ENCODE measurements at places on chromosomes 11 and 22.

DNA sequence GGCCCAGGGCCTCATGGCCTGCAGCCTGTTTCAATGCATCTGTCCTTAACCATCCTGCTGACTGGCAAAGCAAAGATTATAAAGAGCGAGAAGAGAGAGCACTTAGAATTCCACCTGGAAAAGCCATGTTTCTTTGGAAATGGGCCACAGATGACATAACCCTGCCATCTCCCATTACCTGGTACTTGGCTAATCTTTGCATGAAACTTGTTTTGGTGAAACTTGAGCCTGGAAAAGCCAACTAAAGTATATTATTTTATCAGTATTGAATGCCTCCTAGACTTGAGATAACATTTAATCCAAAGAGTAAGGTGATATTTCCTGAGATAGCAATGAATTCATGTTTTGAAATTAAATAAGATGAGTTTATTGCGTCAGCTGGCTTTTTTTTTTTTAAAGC is 72.6 kb downstream of the NAV2 start:
- DNase-seq = no peak

- no peak for DNase-seq
Measured at GRCh38 chr22:49764127-49764581, 63.5 kb downstream of the BRD1 start.

GRCh38 chr11:118239509-118240205 is 12.5 kb downstream of the MPZL3 start:
- DNase-seq = no peak

GRCh38 chr22:20428496-20429253 is 8.9 kb downstream of the SCARF2 start:
- DNase-seq = no peak

- DNase-seq = no peak
Measured at GRCh38 chr22:32752326-32752725, 49.2 kb upstream of the TIMP3 start.

GRCh38 chr22:38973289-38974169 is 8.6 kb upstream of the APOBEC3B start:
- peak; percentile 34 for DNase-seq

GRCh38 chr11:79309407-79309806 is 131.4 kb downstream of the TENM4 start:
- DNase-seq = no peak

DNA sequence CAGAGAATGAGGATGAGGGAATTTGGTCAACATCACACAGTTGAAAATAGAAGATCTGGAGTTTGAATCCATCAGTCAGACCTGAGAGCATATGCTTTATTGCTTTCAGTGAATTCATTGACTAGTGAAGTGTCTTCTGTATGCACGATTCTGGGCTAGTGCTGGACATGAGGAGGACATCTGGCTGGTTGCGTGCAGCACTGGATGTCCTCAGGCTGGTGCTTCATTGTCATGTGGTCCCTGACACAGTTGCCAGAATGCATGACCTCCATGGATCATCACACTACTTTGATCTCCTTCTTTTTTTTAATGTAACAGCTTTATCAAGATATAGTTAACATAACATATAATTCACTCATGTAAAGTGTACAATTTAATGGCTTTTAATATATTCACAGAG is 44.5 kb upstream of the MMP7 start:
- no peak for DNase-seq

DNA sequence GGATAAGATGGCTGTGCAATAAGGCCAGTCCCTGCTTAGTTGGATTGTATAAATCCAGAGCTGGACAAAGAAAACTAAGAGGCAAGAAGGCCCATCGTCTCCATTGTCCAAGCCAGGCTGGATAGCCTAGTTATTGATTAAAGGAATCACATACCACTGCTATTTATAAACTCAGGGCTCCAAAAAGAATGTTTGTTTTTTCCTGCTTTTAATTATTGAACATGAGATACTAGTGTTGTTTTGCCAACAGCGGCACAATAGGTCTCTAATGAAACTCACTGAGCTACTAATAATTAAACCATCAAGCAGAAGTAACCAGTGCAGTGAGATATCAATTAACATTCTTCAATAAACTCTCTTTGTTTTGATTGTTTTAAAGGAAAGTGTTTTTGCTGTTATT is 259.7 kb downstream of the INSC start:
- no peak for DNase-seq

DNA sequence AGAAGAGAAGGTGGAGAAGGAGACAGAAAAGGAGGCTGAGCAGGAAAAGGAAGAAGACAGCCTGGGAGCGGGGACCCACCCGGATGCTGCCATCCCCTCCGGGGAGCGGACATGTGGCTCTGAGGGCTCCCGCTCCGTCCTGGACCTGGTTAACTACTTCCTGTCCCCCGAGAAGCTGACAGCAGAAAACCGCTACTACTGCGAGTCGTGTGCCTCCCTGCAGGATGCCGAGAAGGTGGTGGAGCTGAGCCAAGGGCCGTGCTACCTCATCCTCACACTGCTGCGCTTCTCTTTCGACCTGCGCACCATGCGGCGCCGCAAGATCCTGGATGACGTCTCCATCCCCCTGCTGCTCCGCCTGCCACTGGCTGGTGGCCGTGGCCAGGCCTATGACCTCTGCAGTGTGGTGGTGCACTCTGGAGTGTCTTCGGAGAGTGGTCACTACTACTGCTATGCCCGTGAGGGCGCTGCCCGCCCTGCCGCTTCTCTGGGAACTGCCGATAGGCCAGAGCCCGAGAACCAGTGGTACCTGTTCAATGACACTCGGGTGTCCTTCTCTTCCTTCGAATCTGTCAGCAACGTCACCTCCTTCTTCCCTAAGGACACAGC is 21.4 kb downstream of the USP35 start:
- DNase-seq = no peak

DNA sequence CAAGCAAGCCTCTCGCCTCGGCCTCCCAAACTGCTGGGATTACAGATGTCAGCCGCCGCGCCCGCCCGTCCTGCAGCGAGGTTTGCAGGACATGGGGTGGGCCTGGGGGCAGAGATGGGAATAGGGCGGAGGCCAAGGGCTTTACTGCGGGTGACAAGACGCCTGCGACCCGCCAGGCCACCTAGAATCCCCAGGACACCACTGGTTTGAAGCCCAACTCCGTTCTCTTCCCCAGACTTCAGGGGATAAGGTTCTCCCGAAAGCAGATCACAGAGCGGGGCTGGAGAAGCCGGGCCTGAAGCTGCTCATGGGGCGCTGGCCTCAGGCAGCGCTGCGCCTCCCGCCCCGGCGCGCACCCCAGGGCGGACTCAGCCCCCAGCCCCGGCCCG is 354 bp downstream of the POLR2L start:
- no peak for DNase-seq

GRCh38 chr11:134350381-134350780 is 18.6 kb downstream of the GLB1L2 start:
- DNase-seq = no peak

- no peak for DNase-seq
Measured at GRCh38 chr11:3182462-3182852, 17.3 kb upstream of the OSBPL5 start.

- DNase-seq = peak; percentile 2
Measured at GRCh38 chr11:101127699-101128570, 1.7 kb downstream of the PGR start.

- DNase-seq = no peak
Measured at GRCh38 chr11:8096575-8096974, 15.6 kb downstream of the TUB start.

GRCh38 chr11:65826984-65827735 is 6.6 kb upstream of the SNX32 start:
- DNase-seq = no peak

DNA sequence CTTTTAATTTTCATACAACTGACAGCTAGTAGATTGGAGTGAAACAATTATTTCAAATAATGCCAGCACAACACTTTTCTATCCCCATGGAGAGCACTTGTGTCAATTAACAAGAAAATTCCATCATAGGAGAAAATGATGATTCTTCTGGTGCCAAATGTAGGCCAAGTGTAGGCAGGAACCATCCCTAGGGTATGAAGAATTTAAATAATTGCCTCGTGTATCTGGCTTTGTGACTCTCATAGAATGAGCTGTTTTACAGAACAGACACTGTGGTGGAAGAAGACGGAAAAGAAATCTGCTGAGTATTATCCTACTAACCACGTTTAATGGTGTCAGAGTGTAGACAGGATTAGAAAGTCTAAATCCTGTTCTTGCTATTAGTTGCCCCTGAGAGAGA is 1542.2 kb downstream of the LRRC4C start:
- no peak for DNase-seq

DNA sequence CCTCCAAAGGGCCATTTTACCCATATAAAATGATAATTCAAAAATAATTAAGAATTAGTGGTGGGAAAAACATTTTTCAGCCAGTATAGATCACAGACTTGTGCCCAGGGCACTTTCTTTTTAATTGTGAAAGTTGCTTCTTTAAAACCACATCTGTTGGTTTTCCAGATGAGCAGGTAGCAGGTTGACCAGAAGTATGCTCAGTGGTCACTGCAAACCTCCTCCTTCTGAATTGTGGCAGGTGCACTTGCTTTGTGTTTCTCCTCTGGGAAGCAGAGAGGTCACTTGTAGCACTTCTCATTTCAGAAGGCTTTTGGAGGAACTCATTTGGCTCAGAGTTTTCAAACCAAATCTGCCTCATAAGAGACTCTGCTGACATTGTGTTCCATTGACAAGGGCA is 24.6 kb upstream of the CWF19L2 start:
- DNase-seq = no peak

- no peak for DNase-seq
Measured at GRCh38 chr11:122833846-122834464, 4.3 kb upstream of the CRTAM start.

DNA sequence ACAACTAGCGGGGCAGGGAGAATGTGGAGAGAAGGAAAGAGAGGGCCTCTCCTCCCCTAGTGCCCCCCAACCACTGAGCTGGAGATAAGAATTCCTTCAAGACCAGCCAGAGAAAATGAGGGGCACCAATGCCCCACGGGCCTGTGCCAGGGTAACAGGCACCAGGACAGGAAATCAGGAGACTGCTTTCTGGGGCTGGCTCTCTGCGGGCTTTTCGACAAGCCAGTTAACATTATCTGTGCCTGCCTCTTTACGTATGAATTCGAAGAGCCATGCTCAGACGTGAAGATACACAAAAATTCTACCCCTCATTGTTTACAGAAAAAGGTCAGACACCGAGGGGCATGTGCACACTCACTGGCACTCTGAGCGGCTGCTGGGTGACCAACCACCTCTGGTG is 52.1 kb downstream of the MYH9 start:
- no peak for DNase-seq

DNA sequence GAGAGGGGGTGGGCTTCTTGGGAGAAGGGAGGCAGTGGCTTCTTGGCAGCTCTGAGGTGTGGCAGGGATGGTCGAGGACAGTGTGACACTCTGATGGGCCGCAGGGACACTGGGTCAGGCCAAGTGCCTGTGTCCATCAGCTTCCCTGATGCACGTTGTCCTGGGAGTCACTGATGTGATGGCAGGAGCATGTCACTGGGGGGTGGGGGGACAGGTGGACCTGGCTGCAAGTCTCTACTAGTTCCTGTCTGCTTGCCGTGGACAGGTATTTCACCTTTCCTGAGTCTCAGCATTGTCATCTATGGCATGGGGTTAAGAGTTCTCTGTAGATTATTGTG is 592.9 kb downstream of the TBC1D22A start:
- no peak for DNase-seq

DNA sequence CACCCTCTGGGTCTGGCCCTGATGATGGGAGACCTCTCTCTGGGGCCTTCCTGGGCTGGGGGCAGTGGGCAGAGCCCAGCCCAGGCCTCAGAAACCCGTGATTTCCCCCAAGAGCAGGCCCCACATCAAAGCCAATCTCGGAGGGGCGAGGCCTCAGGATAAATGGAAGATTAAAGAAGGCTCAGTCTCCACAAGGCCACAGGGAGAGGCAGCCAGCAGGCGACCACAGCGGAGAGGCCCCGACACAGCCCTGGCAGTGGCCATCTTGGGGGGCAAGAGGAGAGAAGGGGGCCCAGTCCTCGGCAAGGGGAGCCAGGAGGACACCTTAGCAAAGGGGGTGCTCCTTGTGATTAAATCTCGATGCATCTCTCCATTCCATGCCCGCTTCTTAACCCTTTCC is 12.5 kb upstream of the CREB3L1 start:
- DNase-seq = no peak

GRCh38 chr11:62391642-62392425 is 27.0 kb upstream of the SCGB1A1 start:
- DNase-seq = no peak

- DNase-seq = no peak
Measured at GRCh38 chr11:69552951-69553350, 71.5 kb downstream of the LINC01488 start.

- no peak for DNase-seq
Measured at GRCh38 chr11:8332891-8333290, 69.2 kb upstream of the LMO1 start.

DNA sequence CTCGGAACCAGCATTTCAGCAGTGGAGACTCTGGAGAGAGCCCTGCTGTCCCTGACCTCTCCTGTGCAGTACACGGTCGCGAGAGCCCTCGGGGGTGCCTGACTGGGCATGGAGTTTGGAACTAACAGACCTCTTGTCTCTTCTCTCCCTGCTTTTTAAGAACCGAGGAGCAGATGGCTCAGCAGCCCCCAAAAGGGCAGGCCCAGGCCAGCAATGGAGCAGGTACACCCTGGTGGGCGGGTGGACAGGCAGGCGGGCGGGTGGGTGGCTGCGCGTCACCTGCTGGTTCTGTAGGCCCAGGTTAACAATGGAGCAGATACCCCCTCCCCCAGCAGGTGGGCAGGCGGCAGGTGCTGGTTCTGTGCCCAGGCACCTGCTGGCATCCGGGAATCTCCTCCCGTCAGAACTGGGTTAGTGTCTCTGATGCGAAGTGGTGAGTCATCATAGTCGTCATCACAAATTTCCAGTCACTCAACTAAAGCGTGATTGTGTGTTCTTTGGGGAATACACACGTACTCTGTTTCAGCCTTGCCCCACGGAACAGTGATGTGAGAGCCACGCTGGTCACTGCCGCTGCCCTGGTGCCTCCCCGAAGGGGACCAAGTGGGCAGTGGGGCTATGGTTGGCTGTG is 41.1 kb downstream of the GRAMD4 start:
- DNase-seq = no peak

GRCh38 chr11:73838443-73839122 is 38.1 kb downstream of the COA4 start:
- no peak for DNase-seq

GRCh38 chr11:35982061-35982460 is 38.2 kb downstream of the LDLRAD3 start:
- no peak for DNase-seq

- DNase-seq = no peak
Measured at GRCh38 chr11:48093795-48094642, 113.7 kb downstream of the PTPRJ start.

DNA sequence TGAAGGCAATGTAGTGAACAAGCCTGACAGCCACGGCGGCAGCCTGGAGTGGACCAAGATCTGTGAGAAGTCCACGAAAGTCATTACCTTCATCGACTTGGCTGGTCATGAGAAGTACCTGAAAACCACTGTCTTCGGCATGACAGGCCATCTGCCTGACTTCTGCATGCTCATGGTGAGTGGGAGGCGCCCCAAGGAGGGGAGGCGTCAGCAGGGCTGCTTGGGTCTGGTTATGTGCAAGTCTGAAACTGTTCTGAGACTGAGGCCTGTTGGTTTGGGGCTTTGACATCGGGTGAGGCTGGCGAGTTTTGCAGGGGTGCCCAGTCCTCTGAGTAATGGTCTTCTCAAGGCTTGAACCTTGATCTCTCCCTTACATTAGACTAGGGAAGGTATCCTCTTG is 11.1 kb downstream of the GTPBP1 start:
- no peak for DNase-seq

Data from stimulated activated naive CD8-positive, alpha-beta T cell treated with anti-CD3 and anti-CD28 coated beads, Interleukin-15, Interleukin-2, amounts not matched to agents 100 U/mL and 50 U/mL, for 24 hours (primary cell).